ENCODE measurements at places on chromosomes 5 and 9.

GRCh38 chr5:159104051-159104651, 4.4 kb upstream of the EBF1 start:
- no peak for DNase-seq

DNA sequence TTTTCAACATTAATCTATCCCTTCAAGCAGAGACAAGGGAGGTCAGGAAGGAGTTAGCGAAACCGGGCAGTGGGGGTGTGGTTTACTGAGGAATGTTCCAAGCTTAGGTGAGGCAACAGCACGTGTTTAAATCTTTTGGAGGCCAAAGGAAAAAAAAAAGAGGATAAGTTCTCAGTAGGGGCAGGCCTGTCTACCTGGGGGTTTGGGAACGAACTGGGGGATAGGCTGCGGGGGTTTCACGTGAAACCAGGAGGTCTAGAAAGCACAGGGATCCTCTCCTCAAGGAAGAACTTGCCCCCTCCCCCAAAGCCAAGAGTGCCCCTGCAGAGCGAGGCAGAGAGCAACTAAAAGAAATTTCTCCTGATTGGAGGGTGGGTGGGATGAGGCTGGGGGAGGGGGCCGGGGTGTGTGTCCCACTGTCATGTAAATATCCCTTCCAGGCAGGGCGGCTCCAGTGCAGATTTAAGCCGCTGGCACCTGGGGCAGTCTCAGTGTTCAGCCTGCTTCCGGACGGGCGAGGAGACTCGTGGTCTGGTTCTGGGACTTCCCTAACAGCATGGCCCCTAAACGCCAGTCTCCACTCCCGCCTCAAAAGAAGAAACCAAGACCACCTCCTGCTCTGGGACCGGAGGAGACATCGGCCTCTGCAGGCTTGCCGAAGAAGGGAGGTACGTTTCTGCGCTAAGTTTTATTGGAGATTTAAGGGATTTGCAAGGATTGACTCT, 5.5 kb upstream of the SET start:
- DNase-seq: no peak

GRCh38 chr5:174328631-174329299, 283.3 kb downstream of the NSG2 start:
- DNase-seq: no peak

DNA sequence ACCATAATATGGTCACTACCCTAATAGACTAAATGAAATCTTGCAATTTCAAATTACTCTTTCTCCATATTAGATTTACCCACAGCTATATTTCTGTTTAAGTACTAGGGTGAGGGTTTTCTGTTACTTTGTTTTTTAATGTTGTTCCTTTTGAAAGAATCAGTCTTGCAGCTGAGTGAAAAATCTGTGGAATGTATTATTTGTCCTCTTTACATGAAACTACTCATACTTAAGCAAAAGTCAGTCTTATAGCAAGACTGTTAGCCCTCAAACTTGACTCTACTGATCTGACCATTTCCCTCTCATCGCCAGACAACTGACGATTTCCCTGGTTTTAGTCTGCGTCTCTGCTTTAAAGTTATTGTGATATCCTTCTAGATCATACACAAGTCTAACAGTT, 84.0 kb downstream of the PIK3R1 start:
- DNase-seq: no peak

- no peak for DNase-seq
These were observed 33.0 kb downstream of the ITK start for GRCh38 chr5:157213527-157214243.

GRCh38 chr5:110333384-110333783, 393.1 kb downstream of the TMEM232 start:
- DNase-seq: no peak

Measured in AG04450 (cell line).